ENCODE measurements at places on chromosomes 16 and 17.

GRCh38 chr17:50346313-50347116, 589 bp downstream of the XYLT2 start:
- DNase-seq = no peak

DNA sequence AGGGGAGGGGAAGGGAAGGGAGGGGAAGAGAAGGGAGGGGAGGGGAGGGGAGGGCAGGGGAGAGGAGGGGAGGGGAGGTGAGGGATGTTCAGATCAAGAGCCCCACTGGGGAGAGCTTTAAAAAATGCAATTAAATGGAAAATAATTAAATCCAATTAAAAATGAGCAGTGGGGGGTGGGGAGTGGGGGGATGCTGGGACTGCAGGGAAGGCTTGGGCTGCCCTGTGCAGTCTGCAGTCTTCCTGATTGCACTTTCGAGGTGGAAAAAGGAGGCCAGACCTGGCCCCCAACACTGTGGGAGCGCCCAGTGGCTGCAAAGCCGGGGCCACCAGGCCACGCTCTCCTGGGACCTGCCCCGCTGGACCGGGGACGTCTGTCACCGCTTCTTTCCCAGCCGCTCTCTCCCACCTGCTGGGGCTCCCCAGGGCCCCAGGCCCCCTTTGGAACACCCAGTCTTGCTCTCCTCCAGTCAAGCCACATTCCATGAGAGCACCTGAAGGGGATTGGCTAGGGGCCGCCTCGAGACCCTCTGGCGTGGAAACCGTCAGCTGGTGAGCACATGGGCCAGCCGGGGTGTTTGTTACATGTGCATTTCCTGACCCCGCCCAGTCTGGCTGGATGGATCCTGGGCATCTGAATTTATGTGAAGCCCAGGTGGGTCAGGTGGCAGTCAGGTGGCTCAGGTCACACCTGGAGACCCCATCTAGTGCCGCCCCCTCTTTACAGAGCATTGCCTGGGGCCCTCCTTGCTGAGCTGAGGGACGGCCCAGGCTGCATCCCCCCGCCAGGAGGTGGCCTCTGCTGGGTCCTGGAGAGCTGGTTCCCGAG, 37.6 kb upstream of the CBFA2T3 start:
- no peak for DNase-seq

DNA sequence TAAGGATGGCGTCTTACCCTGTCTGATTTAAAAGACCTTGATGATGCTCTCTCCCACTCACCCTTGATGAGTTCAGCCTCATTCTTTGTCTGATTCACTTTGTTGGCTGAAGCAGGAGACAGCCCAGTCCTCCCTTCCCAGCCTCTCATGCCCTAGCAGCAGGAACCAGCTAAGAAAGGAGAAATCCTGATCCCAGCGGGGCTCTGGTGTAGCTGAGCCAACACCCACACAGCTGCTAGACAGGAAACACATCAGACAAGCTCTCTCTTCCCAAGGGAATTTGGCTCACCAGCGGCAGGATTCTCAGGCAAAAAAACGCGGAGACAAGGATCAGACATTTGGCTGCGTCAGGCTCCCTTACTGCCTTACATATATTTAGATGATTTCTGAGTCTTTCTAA, 211.5 kb downstream of the CDH11 start:
- DNase-seq = no peak

- DNase-seq = no peak
Measured at GRCh38 chr17:43608313-43608712, 53.4 kb downstream of the MEOX1 start.

GRCh38 chr16:27470567-27471431, 68.8 kb downstream of the IL21R start:
- no peak for DNase-seq
